ENCODE measurements at places on chromosomes 3 and 15. TPM values are rescaled to one million over a fixed set of nuclear protein-coding genes. Genes with fewer than 3 reads are reported as not detected.

FAM3D gene
- total RNA-seq, result 0.66 TPM

BLM gene
- total RNA-seq, result 9.0 TPM

PARP15 gene
- total RNA-seq, result 0.07 TPM

CCRL2 gene
- total RNA-seq, result 6.4 TPM

PCLAF gene
- total RNA-seq, result 49.8 TPM

PSTPIP1 gene
- 1.0 TPM for total RNA-seq

ATP8B4 gene
- total RNA-seq, result not detected

TKT gene
- total RNA-seq, result 762 TPM

TMCO5A gene
- total RNA-seq, result not detected

PTH1R gene
- total RNA-seq, result 0.40 TPM

FAM174B gene
- total RNA-seq, result 0.25 TPM

CLDN16 gene
- not detected for total RNA-seq

GCSAM gene
- total RNA-seq, result not detected

POLQ gene
- total RNA-seq, result 5.9 TPM

DNA sequence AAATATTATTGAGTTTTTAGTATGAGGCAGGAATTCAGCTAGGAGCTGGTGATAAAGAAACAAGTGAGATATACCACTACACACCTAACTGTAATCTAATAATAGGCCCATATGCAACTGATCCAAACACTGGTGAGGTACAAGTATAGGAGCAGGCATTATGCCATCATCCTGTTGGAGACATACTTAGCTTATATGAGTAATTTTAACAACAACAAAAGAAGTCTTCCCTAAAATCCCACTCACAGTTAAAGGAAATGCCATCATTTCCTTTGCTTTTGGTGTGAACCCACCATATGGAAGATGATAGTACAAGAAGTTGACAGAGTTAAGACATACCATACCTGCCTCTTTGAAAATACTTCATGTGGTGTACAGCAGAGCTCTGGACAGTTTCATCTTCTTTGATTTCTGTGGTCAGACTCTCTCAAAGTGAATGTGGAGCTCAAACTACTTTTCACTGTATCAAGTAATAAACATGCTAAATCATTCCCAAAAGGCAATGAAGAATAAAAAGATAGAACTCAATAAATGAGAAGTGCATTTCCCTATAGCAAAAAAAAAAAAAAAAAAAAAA, 85.5 kb downstream of the CD200R1L start:
- peak; percentile 26 for DNase-seq

DNA sequence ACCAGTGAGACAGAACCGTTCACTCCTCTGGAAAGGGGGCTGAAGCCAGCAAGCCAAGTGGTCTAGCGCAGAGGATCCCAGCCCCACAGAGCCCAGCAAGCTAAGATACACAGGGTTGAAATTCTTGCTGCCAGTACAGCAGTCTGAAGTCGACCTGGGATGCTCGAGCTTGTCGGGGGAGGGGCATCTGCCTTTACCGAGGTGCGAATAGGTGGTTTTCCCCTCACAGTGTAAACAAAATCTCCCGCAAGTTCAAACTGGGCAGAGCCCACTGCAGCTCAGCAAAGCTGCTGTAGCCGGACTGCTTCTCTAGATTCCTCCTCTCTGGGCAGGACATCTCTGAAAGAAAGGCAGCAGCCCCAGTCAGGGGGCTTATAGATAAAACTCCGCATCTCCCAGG, 11.4 kb downstream of the CEP97 start:
- DNase-seq, result no peak

DNA sequence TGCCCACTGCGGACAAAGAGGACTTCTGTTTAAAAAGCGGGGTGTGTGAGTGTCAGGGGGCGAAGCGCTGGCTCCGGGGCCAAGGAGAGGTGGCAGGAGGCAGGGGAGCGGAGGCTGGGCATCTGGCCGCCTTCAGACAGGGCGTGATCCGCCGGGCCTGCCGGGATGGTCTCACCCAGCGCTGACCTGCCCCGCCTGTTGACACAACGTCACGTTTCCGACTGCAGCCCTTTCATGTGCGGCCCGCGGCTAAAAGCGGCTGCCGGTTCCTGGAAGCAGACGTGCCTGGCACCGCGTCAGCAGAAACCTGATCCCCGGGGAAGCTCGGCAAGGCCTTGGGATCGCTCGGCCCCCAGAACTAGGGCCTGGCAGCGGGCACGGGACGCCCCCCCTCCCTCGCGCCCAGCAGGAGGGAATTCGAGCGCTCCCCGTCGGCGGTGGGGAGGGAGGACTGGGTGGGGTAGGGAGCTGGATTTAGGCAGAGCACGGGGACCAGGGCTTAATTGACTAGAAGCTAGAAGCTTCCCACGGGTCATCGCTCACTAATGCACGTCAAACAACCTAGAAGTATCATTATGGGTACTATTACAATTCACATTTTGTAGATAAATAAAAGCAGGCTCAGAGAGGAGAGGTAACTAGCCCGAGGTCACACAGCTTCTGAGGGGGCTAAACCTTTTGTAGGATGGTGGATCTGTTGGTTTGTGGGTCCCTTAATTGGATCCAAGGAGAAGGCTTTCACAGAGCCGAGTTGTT, 7.7 kb downstream of the BHLHE40 start:
- DNase-seq, result peak; percentile 93

- DNase-seq, result no peak
Observed at GRCh38 chr15:83973816-83974215, 261.8 kb upstream of the GOLGA6L4 start.

GRCh38 chr3:136852180-136852579, 9.8 kb upstream of the NCK1 start:
- no peak for DNase-seq

GRCh38 chr3:177206936-177207335, 9.7 kb upstream of the TBL1XR1 start:
- no peak for DNase-seq

GRCh38 chr3:170196833-170197232, 15.3 kb upstream of the PHC3 start:
- no peak for DNase-seq

DNA sequence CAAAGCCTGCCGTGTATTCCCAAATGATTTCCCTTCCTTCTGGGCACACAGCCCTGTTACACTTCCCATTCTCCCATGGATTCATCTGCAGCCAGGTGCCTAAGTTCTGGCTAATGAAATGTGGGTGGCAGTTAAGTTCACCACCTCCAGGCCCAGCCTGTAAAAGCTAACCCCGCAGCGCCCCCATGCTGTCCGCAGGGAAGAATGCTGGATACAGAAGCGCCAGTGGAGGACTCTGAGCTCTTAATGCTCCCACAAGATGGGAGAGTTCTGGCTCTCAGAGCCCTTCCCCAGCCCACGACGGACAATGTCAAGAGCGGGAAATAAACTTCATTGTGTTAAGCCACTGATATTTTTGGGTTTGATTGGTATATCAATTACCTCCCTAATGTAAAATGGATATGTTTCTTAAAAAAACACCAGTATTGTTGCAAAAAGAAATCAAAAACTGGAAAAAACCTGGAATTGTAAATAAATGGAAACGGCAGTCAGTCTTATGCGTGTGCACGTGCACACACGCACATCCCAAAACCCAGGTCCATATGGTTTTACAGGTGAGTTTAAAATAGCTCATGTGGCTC, 37.7 kb upstream of the FGD5 start:
- DNase-seq, result no peak

- no peak for DNase-seq
Observed at GRCh38 chr15:100531204-100531603, 2.5 kb upstream of the CERS3 start.

DNA sequence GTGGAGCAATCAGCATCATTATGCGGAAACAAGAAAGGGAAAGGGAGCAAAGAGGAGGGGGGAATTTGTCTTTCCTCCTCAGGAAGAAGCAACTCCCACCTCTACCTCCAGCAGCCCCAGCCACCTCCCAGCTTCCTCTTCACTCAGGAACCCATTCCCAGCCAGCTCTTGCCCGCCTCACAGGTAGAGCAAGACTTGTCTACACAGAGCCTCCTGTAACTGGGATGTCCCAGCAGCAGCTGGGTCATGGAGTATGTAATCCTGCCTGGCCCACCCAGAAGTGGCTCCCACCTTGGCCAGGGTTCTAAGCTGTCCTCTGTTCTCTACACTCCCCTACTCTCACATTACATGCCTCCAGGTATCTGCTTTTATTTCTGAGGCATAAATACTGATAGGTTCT, 14.0 kb downstream of the IGDCC3 start:
- no peak for DNase-seq

GRCh38 chr3:142724682-142725356, 985 bp downstream of the TRPC1 start:
- DNase-seq, result no peak

- no peak for DNase-seq
Observed at GRCh38 chr3:14378415-14378814, 24.0 kb upstream of the SLC6A6 start.

GRCh38 chr3:183310936-183311335, 57.9 kb downstream of the B3GNT5 start:
- no peak for DNase-seq

GRCh38 chr3:160001148-160001760, 12.6 kb downstream of the IL12A start:
- no peak for DNase-seq

DNA sequence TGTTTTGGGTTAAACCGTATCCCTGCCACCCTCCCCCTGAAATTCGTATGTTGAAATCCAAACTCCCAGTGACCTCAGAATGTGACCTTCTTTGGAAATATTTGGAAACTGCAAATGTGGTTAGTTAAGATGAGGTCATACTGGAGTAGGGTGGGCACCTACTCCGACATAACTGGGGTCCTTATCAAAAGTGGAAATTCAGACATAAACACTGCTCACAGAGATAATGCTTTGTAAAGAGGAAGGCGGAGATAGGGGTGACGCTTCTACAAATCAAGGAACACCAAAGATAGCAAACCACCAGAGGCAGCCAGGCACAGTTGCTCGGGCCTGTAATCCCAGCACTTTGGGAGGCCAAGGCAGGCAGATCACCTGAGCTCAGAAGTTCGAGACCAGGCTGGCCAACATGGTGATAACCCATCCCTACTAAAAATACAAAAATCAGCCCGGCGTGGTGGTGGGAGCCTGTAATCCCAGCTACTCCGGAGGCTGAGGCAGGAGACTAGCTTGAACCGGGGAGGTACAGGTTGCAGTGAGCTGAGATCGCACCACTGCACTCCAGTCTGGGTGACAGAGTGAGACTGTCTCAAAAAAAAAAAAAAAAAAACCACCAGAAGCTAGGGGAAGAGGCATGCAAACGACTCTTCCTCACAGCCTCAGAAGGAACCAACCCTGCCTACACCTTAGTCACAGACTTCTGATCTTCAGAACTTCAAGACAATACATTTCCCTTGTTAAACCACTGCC, 51.1 kb upstream of the CHD2 start:
- no peak for DNase-seq

DNA sequence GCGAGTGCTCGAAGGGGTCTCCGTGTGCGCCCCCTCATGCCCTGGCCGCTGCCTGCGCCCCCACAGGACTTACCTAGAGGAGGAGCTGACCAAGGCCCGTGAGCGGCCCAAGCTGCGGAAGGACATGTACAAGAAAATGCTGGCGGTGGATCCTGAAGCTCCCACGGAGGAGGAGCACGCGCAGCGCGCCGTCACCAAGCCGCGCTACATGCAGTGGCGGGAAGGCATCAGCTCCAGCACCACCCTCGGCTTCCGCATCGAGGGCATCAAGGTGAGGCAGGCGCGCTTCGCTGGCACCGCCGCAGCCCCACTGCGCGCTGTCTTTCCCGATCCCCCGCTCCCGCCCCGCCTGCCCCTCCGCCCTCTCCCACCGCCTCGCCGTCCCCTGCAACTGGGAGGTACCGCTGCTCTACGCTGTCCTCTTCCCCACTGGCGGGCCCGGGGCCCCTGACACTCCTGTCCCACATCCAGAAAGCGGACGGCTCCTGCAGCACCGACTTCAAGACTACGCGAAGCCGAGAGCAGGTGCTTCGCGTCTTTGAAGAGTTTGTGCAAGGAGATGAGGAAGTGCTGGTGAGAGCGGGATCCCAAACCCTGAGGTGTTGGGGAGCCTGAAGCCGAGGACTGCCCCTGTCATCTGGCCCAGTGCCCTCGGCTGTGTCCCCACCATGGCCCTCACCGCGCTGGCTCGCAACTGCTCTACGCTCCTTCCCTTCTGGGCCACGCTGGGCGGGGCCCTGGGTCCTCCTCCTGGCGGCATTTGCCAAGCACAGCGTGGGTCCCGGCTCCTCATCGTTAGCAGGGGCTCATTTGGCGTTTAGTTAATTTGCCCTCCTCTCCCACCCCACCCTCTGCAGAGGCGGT, 8.5 kb downstream of the ITPKA start:
- DNase-seq, result no peak

DNA sequence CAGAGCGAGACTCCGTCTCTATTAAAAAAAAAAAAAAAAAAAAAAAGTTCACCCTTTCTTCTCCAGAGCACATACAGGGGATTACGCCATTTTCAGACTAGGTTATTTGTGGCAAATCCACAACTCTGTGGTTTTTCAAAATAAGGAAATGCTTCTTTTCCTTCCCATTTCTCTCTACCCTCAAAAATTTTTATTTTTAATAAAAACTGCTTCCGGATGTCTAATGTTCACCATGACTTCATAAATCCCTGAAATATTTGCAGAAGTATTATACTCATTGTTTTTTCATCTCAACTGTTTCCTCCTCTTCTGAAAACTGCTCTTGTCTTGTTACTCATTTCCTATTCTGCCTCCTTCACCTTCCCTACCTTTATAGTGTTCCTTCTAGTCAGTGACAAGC, 45.0 kb upstream of the SLC12A8 start:
- peak; percentile 29 for DNase-seq
